Cortex of kidney (tissue), 1 donor: ENCODE measurements at places on chromosomes 3 and 15.

GRCh38 chr3:104273046-104273649, 1093.6 kb upstream of the ALCAM start:
- DNase-seq, result no peak

DNA sequence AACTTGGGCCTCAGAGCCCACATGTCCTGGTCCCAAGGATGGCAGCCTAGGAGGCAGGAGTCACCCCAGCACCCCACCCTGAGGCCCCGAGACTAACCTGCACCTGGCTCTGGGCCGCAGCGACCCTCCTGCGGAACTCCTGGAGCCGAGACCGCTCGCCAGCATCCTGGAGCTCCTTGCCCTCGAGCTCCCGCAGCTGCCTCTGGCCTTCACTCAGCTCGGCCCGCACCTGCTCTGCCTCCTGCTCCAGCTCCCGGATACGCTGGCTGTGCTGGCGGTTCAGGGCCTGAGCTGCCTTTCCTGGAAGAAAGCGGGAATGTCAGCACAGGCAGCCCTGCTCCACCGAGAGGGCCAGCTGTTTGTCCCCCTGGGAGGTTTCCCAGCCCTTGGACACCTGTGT, 13.2 kb downstream of the KIF7 start:
- no peak for DNase-seq

DNA sequence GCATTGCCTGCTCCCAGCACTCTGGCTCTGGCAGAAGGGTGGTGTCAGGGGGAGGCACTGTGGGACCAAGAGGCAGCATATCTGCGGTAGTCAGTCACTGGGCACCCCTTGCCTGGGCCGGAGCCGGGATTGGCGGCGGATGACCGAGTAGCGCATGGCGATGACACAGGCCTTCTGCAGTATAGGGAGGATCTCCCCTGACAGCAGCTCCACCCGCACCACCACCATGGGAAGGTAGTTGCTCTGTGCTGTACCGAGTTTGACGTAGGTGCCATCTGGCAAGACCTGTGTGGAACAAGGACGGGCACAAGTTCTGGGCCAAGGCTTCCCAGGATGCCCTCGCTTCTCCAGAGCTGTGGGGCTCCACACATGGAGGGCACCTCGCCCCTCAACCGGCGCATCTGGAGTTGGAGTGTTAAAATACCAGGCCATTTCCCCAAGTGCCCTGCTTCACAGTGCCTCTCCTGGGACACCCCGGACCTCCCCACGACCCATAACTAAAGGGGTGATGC, 6.6 kb downstream of the ACOX2 start:
- DNase-seq, result no peak

GRCh38 chr3:25895443-25895842, 105.6 kb downstream of the OXSM start:
- DNase-seq, result no peak

DNA sequence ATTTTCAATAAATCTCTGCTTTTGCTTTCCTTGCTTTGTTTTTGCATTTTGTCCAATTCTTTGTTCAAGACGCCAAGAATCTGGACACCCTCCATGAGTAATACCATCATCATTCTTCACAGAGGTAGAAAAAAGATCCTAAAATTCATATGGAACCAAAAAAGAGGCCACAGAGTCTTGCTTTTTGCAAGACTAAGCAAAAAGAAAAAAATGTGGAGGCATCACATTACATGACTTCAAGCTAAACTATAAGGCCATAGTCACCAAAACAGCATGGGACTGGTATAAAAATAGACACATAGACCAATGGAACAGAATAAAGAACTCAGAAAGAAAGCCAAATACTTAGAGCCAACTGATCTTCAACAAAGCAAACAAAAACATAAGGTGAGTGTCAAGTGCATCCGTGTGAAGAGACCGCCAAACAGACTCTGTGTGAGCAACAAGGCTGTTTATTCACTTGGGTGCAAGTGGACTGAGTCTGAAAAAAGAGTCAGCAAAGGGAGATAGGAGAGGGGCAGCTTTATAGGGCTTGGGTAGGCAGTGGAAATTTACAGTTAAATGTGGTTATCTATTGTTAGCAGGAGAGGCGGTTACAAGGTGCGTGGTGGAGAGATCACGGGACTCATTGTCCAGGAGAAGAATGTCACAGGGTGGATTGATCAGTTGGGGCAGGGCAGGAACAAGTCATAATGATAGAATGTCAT, 10.9 kb downstream of the STRIT1 start:
- DNase-seq, result no peak

GRCh38 chr3:76405196-76405595, 619.8 kb upstream of the ZNF717 start:
- no peak for DNase-seq

GRCh38 chr3:120498556-120499346, 48.0 kb upstream of the FSTL1 start:
- DNase-seq, result no peak

DNA sequence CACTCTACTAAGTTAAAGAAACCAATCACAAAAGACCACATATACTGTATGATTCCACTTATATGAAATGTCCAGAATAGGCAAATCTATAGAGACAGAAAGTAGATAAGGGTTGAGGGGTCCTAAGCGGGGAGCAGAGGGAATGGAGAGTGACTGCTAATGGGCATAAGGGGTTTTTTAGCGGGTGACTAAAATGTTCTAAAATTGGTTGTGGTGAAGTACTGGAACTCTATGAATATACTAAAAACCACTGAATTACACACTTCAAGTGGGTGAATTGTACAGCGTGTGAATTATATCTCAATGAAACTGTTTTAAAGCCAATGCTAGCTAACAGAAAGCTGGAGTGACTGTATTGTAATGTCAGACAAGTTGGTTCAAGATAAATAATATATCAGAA, 33.3 kb downstream of the KPNA1 start:
- DNase-seq, result no peak

- DNase-seq, result no peak
Observed at GRCh38 chr3:31262201-31262600, 270.5 kb upstream of the STT3B start.

DNA sequence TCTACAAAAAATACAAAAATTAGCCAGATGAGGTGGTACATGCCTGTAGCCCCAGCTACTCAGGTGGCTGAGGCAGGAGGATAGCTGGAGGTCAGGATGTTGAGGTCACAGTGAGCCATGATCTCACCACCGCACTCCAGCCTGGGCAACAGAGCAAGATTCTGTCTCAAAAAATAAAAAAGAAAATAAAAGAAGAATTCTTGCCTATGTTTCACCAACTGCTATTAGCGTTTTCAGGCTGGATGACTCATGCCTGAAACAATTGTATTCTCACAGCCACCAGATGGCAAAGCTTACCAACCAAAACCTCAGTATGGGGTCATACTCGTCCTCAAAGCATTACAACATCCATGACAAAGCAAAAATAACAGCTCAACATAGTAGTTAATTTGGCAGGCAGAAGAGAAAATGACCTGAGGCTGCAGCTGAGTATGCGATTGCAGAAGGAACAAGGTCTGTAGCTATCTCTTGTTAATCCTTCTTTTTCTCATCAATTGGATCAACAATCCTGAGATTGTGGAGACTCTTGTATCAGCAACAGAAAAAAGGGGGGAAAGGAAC, 52.2 kb downstream of the TP53BP1 start:
- DNase-seq, result no peak

GRCh38 chr3:160973067-160973809, 131.9 kb downstream of the B3GALNT1 start:
- no peak for DNase-seq

DNA sequence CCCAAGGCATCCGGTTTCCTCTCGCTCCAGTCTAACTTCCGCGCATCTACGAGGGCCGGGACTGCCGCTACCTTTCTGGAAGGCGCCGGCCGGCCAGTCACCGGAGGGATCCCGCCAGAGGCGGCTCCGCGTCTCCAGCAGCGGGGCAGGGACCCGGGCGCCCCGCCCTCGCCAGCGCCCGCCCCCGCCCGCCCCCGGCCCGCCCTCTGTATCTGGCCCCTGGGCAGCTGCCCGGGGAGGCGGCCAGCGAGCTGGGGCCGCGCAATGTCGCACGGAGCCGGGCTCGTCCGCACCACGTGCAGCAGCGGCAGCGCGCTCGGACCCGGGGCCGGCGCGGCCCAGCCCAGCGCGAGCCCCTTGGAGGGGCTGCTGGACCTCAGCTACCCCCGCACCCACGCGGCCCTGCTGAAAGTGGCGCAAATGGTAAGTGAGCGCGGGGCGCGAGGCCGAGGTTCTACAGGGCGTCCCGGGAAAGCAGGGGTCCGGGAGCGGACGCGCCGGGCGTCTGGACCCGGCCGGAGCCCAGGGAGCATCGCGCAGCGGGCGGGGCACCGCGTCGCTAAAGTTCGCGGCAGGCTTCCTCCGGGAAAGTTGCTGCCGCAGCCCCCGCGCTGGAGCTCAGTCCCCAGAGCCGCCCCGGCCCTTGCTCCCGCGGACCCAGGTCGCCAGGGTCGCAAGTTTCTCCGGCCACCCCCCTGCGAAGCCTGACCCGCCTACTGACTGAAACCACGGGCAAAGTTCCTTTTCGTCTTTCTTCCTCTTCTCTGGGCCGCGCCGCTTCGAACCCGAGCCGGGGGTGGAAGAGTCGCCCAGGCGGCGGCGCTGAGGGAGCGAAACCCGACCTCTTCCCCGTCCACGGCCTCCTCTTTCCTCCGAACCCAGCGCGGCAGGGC, at the start of gene CMTM7:
Gene CMTM7 (plus strand): TSS at position 211 of the 893 bp plus-strand sequence. CDS start 54 bp downstream, at position 265.
- peak; percentile 21 for DNase-seq

DNA sequence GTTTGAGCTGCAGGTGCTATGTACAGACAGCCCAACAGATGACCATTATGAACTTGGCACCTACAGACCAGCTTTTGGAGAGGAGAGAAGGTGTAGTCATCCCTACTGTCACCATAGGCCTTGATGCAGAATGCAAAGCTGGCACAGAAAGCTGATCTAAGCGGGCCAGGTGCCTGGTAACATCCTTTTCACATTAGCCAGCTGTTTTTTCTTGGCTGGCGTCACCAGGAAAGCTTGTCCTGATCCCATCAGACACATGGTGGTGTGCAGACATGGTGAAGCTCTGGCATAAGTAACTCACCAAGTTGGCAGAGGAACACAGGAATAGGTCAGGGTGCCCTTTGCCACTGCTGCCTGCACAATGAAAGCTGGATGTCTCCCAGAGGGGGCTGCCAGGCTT, 97.2 kb upstream of the MB21D2 start:
- DNase-seq, result no peak

- DNase-seq, result no peak
Observed at GRCh38 chr15:51267051-51267702, 71.2 kb downstream of the CYP19A1 start.

DNA sequence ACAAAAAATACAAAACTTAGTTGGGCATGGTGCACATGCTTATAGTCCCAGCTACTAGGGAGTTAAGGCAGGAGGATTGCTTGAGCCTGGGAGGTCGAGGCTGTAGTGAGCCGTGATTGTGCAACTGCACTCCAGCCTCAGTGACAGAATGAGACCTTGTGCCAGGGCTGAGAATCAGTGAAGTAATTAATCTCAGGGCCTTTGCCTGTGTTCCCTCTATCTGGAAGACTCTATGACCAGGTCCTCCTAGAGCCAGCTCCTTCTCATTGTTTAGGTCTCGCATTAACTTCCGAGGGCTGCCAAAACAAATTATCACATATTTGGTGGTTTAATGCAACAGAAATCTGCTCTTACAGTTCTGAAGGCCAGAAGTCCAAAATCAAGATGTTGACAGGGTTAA, 41.4 kb upstream of the FLNB start:
- no peak for DNase-seq

DNA sequence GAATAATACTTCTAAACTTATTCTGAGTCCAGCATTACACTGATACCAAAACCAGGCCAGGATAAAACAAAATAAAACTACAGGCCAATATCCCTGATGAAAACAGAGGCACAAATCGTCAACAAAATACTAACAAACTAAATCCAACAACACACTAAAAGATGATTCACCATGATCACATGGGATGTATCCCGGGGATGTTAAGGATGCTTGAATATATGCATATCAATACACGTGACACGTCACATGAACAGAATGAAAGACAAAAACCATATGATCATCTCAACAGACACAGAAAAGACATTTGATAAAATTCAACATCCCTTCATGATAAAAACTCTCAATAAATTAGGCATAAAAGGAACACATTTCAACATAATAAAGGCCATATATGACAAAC, 91.5 kb downstream of the CSNK1G1 start:
- DNase-seq, result no peak

- no peak for DNase-seq
Observed at GRCh38 chr3:181719991-181720680, 8.4 kb downstream of the SOX2 start.

DNA sequence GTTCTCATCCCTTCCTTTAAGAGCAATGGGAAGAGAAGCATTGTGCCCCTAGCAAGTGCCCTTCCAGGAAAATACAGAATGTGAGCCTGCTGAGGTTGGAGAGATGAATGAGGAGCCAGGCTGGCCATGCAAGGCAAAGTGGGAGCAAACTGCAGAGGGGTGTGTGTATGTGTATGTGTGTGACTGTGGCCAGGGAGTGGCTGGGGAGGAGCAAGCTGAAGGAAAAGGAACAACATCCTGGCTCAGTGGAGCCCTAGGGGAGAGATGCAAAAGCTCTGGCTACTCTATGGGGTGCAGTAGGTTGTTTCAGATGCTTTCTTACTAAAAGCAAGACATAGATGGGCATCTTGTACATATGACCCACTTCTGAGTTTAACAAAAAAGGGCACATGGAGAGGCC, 20.6 kb downstream of the FOXP1 start:
- DNase-seq, result no peak

DNA sequence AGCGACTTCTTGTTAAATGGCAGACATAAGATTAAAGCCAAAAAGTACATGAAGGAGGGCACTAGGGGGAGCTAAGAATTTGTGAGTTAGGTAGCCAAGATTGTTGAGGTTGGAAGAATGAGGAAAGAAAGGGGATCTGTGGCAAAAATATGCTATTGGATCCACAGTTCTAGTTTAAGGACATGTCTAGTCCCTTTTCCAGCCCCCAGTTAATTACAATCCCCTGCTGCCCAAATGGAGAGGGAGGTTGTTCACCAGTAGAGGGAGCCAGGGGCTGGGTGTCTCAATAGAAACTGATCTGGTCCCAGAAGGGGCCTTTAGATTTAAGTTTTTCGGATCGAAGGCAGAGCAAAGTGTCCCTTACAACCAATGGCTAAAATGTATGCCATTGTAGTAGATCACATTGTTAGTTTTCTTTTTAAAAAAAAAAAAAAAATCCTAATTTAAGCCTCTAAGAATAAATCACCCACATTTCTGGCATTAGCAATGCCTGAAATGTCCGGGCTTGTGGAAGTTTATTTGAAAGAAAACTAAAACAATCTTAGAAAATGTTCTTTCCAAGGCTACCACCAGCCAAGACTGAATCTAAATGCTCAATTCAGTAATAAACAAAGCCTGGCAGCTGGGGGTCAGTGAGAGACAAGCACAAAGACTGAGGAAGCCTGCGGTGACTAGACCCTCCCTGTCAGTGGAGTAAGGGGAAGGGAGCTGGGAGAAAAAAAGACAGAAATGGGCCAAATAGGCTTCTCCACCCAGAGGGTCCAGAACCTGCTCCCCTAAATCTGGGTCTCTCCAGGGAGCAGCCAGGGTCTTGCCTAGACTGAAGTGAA, 7.1 kb downstream of the COL8A1 start:
- no peak for DNase-seq
